Activated CD8-positive, alpha-beta T cell treated with anti-CD3 and anti-CD28 coated beads for 36 hours (primary cell): ENCODE measurements at places on chromosomes 6 and 20.
A peak's percentile ranks its signal among the peaks of the same experiment; 100 is the strongest.

GRCh38 chr20:3407771-3408637, 535 bp upstream of the DNAAF9 start:
- DNase-seq: peak; percentile 67

- DNase-seq: peak; percentile 35
Observed at GRCh38 chr6:5084781-5085647, at the start of gene PPP1R3G. Gene PPP1R3G, plus strand, starts transcription at chr6:5085341. Its CDS starts 145 bp downstream, at chr6:5085486.

DNA sequence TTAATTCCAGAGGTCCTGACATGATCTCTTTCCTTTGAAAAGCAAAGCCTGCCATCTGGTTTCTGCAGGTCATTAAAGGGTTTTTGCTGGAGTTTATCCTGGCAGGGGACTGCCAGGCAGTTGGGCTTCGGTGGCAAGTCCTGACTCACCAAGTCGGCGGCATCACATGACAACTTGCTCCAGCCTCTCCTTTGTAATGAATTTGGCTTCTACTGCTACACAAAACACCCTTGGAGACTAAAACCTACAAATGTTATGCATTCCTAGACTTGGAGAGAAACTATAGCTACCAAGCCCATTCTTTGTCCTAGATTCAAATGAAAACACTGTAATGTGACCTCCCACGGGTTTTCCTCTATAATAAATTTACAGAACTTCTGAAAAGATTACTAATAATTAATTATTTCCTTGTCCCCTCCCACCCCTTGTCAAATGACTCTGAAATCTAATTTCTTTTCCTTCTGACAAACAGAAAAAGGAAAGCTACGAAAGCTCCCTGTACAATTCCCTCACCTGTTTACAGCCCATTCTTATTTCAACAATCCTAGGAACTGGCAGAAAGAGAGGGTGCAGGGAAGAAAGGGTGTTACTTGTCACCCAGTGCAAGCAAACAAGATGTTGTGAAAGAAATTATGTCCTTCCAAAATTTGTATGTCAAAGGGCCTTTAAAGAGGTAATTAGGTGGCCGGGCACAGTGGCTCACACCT, 62.9 kb downstream of the QRSL1 start:
- DNase-seq: no peak

DNA sequence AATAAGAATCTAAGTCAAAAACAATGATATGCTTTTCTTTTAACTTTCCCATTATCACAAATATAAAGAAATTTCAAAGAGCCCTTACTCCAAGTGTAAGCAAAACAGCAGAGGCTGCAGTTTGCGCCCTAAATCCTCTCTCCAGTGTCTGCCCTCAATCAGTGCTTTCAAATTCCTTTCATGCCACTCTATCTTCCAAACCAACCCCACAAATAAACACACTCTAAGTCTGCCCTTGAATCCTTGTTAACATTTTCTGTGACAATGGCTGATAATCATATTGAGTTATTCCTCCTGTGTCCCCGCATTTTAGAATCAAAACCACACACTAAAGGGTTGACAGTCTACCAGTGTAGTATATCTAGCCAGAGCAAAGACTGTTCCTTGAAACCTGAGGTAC, 317.9 kb upstream of the MARCKS start:
- no peak for DNase-seq

DNA sequence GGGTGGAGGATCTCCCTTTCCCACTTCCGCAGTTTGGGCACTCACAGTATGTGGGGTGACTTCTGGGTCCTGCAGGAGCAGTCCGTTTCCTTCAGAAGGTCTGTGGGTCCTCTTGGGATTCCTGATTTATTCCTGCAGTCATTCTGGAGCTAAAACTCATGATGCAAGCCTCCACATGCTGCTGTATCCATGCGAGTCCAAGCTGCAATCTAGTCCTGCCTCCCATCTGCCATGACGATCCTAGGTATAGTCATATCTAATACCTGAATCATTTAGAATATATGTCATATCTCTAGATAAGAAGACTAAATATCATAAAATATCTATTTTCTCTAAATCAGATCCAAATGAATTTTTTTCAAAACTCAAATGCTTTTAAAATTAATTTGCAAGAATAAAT, 103.4 kb upstream of the AHI1 start:
- no peak for DNase-seq

DNA sequence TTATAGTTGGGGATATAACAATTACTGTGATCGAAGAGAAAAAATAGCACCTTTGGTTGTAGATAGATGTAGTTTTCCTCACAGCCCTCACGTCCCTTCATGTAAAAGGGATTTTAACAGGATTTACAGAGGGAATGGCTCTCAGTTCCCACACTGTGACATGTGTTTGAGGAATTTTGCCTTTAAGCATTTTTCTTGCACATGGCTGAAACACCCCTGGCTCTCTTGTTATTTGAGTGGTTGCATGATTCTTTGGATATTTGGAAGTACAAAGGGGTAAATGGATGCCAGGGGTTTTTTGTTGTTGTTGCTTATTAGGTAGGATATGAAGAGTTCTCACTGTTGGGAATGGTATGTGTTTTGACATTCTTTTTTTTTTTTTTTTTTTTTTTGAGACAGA, 48.2 kb downstream of the JAG1 start:
- DNase-seq: no peak
